Right renal pelvis (tissue), 4 donors: ENCODE measurements at places on chromosomes 3 and 15.
A peak's percentile ranks its signal among the peaks of the same experiment; 100 is the strongest.

- no peak for DNase-seq
Measured at GRCh38 chr3:128906031-128906803, 26.8 kb downstream of the ACAD9 start.

DNA sequence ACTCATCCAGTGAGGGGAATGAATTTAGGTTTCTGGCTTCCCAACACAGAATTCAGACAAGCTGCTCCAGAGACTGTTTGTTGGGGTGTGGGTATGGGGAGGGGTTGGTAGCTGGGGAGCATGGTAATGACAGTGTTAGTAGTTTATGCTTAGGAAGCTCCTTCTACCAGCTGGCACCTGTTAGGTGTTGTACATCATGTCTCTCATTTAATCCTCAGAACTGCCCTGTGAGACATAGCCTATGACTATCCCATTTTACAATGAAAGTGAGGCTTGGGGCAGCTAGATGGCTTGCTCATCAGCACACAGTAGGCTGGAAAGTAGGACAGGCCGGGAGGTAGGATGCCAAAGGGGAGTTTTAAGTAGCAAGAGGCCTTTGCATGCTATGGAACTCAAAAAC, 2.5 kb downstream of the EIF4E3 start:
- no peak for DNase-seq

GRCh38 chr3:118766306-118766669, 268.4 kb downstream of the IGSF11 start:
- DNase-seq: no peak

DNA sequence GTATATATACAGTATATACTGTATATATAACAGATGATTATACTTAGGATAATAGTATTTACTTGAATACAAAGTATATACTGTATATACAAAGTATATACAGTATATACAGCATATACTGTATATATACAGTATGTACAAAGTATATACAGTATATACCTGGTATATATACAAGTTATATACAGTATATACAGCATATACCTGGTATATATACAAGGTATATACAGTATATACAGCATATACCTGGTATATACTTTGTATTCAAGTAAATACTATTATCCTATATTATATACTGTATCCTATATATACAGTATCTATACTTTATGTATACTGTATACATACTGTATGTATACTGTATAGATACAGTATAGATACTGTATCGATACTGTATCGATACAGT, 14.6 kb upstream of the CPOX start:
- no peak for DNase-seq

- DNase-seq: no peak
Measured at GRCh38 chr3:127580327-127581060, 10.0 kb downstream of the TPRA1 start.

- DNase-seq: no peak
Measured at GRCh38 chr15:86021281-86022264, 58.1 kb upstream of the AGBL1 start.

DNA sequence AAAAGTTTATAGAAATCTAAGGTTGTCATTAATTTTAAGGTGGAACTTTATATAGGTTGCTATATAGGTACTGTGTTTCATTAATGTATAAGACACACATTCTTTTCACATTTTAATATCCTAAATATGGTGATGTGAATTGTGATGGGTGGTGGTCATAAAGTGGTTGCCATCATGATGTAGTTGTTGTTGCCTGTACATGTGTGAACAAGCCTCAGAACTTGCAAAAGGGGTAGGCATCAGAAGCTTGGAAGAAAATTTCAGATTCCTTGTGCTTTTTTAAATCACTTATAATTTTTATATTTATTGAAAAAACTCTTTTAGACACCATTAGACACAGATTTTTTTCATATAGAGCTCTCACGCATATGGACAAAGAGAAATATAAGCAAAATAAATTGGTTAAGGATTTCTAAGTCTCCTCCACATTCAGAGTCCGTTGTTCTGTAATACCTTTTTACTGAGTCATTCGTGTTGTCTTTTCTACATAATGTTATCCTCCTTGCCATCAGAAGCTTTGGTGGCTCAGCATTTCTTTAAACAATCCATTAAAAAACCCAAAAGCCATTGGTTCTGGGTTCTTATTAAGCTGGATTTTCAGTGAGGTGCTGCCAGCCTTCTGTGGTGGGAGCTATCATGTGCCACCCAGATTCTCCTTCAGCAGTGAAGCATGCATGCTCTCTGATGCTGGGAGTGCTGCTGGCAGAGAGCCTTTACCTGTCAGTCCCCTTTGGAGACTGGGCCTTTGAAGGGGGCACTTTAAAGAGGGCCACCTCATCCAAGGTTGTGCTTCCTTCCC, 140.4 kb upstream of the GALNT15 start:
- DNase-seq: no peak

DNA sequence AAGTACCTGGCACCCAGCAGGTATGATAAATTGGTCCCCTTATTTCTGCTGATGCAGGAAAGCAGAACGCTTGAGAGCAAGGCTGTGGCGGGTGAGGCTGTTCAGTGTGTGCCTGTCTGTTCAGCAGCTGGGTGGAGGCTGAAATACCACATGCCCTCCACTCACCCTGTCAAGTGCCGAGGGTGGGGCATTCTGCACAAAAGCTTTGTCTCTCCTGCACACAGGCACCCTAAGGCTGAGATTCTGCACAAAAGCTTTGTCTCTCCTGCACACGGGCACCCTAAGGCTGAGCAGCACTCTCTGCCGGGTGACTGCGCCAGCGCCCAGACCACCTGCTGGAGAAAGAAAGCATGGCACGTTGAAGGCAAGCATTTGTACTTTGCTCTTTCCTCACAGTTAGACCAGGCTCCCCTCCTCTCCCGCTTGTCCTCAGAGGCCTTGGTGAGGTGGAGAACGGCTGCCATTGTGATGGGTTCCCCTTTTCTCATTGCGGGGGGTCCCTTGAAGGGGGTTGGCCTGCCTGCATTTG, 97.5 kb downstream of the BDH1 start:
- no peak for DNase-seq

- DNase-seq: peak; percentile 23
Measured at GRCh38 chr3:46663591-46664135, 29.8 kb downstream of the ALS2CL start.

DNA sequence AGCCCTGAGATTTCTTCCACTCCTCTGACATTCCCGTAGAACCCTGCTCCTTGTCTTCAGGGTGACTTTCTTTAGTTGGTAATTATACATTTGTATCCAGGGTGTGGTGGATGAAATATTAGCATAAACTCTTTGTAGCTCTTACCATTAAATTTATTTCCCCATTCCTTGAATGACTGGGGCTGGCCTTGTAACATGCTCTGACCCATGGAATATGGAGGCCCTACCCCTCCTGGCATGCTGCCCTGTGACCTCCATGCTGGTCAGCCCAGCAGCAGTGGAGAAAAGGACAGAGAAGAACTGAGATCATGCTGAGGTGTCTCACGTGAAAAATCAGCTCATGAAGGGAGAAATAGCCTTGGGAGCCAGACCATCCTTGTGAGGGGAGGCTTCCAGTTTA, 96.1 kb upstream of the PROK2 start:
- DNase-seq: no peak

- DNase-seq: no peak
Measured at GRCh38 chr15:63052961-63053698, 10.6 kb downstream of the TPM1 start.

DNA sequence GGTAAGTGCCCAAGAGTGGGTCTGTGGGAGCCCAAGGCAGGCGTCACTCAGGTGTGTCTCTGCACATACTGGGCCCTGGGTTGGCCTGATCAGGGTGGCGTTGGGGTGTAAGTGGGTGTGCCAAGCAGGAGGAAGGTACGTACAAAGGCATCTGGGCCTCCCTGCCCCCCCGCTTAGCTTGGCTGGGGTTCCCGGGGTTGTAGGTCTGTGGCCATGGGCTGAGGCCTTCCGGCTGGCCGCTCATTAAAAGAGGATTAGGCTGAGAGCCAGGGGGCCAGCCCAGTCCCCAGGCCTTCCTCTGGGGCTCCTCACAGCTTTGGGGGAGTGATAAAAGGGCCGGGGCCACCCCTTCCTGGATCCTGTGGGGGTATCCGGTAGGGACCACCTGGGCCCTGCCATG, 13.3 kb downstream of the SEMA3F start:
- DNase-seq: no peak

GRCh38 chr3:9778143-9779074, 8.7 kb upstream of the CAMK1 start:
- DNase-seq: no peak

DNA sequence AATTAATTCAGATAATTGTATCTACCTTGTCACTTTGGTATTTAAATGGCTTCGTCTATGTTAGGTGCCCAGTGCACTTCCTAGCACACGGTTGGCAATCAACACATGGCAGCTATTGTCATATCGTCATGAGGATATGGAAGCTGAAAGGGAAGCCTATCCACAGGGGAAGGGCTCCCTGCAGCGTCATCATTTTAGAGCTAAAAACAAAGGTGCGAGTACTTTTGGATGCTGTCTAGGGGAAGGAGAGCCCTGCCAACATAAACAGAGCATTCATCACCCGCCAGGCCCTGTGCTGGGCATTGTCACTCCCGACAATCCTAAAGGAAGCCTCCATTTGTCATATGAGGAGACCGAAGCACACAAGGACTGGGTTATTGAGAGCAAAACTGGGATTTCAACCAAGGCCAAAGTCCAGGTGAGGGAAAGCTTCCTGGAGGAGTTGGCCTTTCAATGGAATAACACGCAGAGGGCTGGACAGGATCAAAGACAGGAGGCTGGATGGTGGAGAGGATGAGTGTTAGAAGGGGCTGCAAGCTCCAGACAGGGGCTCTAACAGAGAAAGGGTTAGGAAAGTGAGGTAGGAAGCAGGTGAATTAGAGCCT, 8.0 kb upstream of the PARL start:
- no peak for DNase-seq

DNA sequence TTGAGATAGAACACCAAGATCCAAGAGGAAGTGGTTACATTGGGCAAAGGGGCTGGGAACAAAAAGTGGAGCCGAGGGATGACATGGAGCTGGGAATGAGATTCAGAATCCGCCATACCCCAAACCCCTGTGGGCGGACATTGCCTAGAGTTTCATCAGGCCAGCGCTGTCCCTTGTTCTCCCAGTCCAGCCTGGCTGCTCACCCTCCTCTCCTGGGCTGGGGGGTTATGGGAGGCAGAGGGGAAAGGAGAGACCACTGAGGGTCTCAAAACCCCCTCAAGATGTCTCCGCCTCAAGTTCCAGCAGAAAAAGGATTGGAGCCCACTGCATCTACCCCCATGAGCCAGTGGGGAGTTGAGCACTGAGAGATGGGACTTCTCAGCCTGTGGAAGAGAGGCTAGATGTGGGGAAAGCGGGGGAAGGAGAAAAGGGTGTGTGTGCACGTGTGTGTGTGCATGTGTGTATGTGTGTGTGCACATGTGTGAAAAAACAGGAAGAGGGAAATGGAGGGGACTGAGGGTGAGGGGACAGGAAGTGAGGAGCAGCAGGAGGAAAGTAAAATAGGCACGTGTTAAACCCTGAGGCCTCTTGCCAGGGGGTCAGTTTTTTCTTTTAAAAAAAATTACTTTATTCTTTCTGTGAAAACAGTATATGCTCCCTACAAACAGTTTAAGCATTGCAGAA, 14.3 kb downstream of the GRM2 start:
- DNase-seq: no peak

DNA sequence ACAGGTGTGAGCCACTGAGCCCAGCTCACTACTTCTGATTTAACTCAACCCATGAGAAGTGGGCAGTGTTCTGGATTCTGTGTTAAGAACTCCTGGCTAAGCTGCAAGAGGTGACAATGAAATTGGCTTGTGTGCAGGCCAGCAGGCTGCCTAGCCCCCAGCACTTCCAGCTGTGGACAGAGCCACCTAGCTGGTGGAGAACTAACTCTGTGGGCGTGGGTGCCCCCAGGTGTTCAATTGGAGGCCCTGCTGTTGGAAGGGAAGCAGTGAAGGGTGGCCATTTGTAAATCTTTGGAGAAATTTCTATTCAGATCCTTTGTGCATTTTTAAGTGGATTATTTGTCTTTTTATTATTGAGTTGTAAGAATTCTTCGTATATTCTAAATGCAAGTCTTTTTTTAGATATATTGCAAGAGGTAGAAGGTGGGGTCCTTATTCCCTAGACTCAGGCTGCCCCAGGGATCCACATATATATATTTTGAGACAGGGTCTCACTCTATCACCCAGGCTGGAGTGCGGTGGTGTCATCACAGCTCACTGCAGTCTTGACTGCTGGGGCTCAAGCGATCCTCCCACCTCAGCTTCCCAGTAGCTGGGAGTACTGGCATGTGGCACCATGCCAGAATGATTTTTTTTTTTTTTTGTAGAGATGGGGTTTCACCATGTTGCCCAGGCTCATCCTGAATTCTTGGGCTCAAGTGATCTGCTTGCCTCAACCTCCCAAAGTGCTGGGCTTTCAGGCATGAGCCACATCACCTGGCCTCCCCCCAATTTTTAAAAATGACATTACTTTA, 7.2 kb upstream of the SCAMP5 start:
- no peak for DNase-seq

- DNase-seq: no peak
Measured at GRCh38 chr3:187689984-187690383, 12.4 kb downstream of the RTP2 start.

- no peak for DNase-seq
Measured at GRCh38 chr15:19943515-19943914, 598.1 kb downstream of the GOLGA6L6 start.

DNA sequence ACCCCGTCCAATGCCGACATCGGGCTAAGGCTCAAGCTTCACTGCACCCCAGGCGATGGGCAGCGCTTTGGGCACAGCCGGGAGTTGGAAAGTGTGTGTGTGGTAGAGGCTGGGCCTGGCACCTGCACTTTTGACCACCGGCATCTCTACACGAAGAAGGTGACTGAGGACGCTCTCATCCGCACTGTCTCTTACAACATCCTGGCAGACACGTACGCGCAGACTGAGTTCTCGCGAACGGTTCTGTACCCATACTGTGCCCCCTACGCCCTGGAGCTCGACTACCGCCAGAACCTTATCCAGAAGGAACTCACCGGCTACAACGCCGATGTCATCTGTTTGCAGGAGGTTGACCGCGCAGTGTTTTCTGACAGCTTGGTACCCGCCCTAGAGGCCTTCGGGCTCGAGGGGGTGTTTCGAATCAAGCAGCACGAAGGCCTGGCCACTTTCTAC, 1.0 kb downstream of the PDE12 start:
- no peak for DNase-seq

DNA sequence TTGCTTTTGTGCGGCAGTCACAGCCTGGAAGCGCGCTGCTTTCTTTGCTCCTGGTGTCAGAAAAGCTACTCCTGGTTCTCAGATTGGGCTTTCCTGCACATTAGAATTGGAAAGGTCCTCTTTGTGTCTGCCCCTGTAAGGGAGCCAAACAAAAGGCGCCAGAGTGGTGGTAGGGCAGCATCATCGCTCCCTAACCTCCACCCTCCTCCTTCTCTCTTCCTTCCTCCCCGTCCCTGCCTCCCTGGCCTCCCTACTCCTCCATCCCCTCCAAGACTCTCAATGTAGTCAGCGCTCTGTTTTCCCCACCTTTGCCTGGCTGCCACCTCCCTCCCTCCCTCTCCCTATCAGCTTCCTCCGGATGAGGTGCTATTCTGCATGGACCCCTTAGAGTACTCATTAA, 65.3 kb downstream of the SH3GL3 start:
- DNase-seq: no peak

- no peak for DNase-seq
Measured at GRCh38 chr3:44074181-44074580, 167.5 kb upstream of the TOPAZ1 start.
